Esophagus squamous epithelium (tissue), 5 donors: ENCODE measurements at places on chromosomes 16 and 17.

- DNase-seq: no peak
Measured at GRCh38 chr17:56707312-56708219, 114.1 kb downstream of the NOG start.

GRCh38 chr16:31134091-31134571 is 1.4 kb downstream of the PRSS8 start:
- DNase-seq: no peak

GRCh38 chr16:77739559-77739892 is 17.2 kb downstream of the NUDT7 start:
- no peak for DNase-seq

- no peak for DNase-seq
Measured at GRCh38 chr16:67538666-67539101, 10.1 kb downstream of the RIPOR1 start.

DNA sequence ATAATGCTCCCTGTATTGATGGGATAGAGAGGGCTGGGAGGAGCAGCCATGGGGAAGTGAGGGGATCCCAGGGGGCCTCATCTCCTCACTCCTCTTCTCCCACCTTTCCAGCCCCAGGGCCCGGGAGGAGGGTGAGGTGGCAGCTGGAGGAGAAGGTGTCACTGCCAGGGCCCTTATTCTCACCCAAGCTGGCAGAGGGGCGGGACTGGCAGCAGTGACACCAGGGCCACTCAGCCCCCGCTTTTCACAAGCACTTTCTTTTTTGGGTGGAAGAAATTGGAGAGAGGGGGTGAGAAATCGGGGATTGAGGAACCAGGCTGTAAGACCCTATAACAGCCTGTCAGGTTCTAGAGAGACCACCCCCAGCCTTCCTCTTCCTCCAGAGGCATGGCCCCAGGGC is 2.4 kb upstream of the TBX21 start:
- no peak for DNase-seq

- DNase-seq: no peak
Measured at GRCh38 chr16:7399296-7399695, 66.7 kb downstream of the RBFOX1 start.

DNA sequence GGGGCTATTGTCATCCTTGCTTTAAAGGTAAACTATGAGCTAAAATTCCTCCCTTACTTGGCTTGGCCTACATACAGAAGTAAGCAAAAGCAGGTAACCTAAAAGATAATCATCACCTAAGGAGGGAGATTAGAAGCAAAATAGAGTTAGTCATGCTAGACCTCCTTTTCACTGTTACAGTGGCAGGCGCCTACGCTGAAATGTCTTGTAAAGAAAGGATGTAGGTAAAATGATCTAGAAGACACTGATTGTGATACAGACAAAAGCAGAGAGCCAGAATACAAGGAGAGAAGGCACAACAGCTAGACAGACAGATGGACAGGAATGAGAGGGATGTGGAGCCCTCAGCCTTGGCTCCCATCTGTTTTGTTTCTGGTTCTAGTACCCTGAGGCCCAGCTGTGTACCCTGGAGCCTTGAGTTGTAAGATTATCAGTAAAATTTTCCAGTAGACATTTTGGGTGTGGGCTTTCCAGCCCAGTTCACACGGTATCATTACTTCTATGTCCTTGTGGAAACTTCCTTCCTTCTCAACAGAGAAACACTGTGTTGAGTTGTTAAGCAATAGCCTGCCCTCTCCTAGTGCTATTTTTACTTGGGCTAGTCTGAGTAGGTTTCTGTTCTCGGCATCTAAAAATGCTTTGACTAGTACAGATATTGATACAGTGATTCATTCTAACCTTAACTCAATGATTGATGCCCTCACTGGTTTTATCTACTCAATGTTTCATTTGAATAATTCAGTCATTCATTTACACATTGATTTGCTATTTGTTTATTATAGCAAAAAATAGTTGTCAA is 7.7 kb upstream of the C16orf78 start:
- no peak for DNase-seq

- no peak for DNase-seq
Measured at GRCh38 chr16:27413956-27414355, 12.0 kb downstream of the IL21R start.

- no peak for DNase-seq
Measured at GRCh38 chr16:65057184-65057583, 64.7 kb downstream of the CDH11 start.

GRCh38 chr16:87392821-87393679 is 914 bp downstream of the MAP1LC3B start:
- no peak for DNase-seq

GRCh38 chr17:1473841-1474240 is 17.8 kb upstream of the CRK start:
- DNase-seq: no peak

GRCh38 chr17:57397402-57397801 is 141.1 kb downstream of the MSI2 start:
- no peak for DNase-seq

- no peak for DNase-seq
Measured at GRCh38 chr17:41912925-41913324, 5.8 kb downstream of the ACLY start.

GRCh38 chr16:78310990-78311561 is 211.6 kb downstream of the WWOX start:
- no peak for DNase-seq

DNA sequence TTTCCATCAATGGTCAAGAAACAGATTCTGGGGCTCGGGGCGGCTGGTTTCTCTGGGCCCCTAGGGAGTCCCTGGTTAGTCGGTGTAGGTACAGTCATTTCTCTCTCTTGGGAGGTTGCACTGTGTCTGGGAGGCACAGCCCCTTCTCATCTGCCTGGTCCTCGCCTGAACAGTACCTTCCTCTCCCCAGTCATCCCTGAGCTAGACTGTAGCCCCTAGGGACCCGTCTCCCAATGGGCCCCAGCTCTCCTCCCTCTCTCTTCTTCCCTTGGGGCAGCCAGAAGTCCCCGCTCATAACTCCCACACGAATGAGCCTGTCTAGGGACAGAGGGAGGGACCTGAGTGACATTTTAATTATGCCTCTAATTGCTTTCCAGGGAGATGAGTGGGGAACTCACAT is 20.2 kb upstream of the CPSF4L start:
- DNase-seq: no peak

DNA sequence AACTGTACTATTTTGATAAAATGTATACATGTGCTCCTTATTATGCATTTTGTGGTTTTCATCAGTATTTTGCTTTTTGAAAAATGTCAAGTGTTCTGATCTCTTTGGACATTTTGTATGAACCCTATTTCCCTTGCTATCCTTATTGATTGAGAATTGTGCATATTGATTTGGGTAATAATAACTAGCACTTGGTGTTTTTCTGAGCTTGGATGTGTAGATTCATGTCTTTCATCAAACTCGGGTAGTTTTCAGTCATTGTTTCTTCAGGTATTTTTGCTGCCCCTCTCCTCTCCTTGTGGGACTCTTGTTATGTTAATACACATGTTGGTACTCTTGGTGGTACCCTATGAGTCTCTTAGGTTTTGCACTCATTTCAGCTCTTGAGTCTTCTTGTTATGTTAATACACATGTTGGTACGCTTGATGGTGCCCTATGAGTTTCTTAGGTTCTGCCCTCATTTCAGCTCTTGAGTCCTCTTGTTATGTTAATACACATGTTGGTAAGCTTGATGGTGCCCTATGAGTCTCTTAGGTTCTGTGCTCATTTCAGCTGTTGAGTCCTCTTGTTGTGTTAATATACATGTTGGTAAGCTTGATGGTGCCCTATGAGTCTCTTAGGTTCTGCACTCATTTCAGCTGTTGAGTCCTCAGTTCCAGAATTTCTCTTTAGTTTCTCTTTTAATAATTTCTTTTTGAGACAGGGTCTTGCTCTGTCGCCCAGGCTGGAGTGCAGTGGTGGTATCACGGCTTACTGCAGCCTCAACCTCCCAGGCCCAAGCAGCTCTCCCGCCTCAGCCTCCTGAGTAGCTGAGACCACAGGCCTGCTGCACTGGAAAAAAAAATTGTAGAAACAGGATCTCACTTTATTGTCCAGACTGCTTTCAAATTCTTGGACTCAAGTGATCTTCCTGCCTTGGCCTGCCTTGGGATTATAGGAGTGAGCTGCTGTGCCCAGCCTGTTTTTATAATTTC is 19.3 kb downstream of the ZNF750 start:
- DNase-seq: no peak

GRCh38 chr17:21330436-21331160 is 45.6 kb upstream of the KCNJ12 start:
- no peak for DNase-seq

DNA sequence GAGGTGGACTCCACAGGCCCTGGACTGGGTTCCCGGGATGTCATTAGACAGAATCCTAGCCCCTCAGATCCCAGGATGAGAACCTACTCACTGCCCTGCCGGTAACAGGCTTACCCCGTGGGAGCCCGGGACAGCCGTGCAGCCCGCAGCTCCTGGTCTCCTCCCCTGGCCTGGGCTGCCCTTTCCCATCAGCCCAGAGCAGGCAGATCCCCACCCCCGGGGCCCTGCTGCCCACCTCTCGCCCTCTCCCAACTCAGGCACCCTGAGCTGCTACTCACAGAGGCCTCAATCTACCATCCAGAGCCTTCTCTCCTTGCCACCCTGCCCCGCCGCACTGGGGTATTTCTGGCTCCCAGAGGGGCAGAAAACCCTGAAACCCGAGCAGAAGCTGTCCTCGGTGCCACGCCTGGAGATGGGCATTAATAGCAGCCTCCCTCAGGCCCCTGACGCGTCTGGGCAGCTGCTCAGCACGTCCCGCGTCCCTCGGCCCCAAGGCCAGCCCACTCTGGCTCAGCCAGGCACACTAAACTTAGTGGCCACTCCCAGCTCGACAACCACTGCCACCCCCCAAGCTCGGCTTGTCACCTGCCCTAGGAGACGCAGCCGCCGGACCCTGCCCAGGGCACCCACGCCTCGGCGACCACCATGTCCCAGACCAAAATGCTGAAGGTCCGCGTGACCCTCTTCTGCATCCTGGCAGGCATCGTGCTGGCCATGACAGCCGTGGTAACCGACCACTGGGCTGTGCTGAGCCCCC is at the start of gene CACNG1:
Gene CACNG1, plus strand, starts transcription at position 539 of the 757 bp plus-strand sequence. Its CDS starts 107 bp downstream, at position 646.
- no peak for DNase-seq

GRCh38 chr16:66273053-66273452 is 93.4 kb upstream of the CDH5 start:
- DNase-seq: no peak

GRCh38 chr16:19712418-19713058 is 5.5 kb downstream of the KNOP1 start:
- no peak for DNase-seq

DNA sequence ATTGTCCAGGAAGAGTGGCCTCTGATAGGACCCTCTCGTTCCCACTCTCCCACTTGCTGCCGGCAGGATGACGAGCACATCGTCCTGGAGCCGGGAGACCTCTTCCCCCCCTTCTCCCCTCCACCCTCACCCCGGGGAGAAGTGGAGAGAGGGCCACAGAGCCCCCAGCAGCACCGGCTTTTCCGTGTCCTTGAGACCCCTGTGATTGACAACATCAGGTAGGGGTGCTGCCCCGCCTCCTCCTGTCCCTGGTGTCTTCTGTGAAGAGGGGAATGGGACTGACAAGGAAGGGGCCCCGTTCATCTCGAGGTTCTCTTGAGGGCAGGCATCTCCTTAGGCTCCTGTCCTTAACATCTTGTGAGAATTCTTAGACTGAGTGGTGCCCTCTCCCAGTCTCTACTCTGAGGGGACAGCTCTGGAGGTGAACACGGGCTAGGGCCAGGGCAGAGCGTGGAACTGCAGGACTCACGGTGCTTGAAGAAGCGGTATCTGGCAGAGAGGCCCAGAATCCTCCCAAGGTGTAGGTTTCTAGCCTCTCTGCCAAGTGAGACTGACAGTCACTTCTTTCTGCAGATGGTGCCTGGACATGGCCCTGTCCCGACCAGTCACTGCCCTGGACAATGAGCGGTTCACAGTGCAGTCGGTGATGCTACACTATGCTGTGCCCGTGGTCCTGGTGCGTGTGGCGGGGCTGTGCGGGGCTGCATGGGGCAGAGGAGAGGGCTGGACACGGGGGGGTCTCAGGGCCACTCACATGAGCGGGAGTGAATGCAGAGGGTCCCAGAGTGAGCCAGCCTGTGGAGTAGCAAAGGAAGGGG is 26.4 kb downstream of the CASKIN2 start:
- no peak for DNase-seq

DNA sequence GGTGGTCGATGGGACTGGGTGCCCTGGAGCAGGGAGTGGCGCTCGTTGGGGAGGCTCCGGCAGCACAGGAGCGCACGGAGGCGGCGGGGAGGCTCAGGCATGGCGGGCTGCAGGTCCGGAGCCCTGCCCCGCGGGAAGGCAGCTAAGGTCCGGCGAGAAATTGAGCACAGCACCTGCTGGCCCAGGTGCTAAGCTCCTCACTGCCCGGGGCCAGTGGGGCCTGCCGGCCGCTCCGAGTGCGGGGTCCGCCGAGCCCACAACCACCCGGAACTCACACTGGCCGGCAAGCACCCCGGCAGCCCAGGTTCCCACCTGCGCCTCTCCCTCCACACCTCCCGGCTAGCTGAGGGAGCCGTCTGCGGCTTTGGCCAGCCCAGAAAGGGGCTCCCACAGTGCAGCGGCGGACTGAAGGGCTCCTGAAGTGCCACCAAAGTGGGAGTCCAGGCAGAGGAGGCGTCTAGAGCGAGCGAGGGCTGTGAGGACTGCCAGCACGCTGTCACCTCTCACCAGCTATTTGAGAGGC is 88.8 kb upstream of the EEF2KMT start:
- DNase-seq: no peak

- DNase-seq: no peak
Measured at GRCh38 chr16:31505483-31505882, 2.7 kb downstream of the RUSF1 start.

- DNase-seq: no peak
Measured at GRCh38 chr17:8927395-8927794, 38.1 kb downstream of the PIK3R5 start.

DNA sequence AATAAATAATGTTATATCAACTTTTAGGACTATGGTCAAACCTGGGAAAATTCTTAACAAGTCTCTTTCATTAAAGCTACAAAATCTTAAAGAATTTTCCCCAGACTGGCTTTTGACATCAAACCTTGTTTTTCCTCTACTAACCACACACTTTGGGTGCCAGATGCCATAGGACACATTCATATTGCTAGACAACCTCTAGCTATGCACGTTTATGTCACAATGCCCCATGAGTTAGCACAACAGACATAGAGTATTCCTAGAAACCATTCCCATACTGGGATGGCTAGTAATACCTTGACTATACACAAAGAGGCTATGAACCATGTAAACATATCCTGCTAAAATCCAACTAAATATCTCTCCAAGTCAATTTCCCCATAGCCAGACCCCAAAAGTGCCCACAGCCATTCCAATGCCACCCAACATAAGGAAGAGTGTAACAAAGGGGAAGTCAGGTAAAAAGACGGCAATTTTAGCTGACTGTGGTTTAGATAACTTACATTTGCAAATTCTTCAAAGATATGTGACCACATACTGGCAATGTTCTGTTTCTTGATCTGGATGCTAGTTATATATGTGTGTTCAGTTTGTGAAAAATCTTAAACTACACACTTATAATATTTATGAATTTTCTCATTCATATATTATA is 23.4 kb downstream of the SMURF2 start:
- no peak for DNase-seq

GRCh38 chr17:71380535-71380934 is 740.3 kb upstream of the SOX9 start:
- DNase-seq: no peak
